ENCODE measurements at places on chromosomes 7 and 10.

GRCh38 chr7:116969371-116969902 is 16.1 kb downstream of the ST7 start:
- DNase-seq, result no peak

DNA sequence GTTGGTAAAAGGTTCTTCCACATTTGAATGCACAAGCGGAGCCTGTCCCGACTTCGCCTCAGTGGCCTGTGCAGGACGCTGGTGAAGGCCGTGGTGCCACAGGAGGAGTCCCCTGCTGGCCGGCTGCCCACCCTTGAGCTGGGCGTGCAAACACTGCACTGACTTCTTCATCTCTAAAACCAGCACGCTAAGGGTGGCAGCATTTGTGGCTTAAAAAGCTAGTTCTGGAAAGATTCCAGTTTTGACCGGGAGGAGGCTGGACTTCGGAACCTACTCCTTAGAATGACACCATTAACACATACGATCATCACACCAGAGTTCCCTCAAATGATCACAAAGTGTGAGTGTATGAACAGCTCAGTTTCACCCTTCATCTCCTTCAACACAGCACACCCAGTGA is 102.4 kb downstream of the SMURF1 start:
- no peak for DNase-seq

DNA sequence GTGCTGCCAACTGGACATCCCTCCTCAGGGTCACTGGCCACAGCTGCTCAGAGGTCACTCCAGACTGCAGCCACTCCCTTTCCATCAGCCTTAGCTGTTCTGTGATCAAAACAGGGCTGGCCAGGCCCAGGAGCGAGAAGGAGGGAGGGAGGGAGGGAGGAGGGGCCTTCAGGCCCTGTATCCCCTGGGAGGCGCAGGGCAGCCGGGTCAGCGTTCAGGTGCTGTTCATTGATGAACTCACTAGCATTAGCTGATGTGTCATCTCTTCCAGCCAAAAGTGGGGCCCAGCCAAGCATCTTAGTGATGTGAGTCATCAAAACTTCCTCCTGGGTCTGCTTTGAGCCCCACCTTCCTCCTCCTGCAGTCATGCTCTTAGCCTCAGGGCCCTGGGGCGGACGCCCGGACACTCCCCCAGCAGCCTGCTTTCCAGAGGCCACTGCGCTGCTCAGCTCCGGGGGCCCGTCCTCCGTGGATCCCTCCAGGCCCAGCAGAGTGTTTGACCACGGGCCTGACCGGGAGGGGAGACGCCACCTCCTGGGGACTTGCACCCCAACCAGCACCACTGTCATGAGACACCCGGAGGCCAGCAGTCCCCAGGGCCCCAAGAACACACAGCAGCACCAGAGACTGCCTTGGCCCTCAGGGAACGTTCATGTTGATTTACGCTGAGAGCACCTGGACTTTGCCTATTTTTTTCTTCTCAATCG is 149.2 kb downstream of the PRKAG2 start:
- peak; percentile 82 for DNase-seq

DNA sequence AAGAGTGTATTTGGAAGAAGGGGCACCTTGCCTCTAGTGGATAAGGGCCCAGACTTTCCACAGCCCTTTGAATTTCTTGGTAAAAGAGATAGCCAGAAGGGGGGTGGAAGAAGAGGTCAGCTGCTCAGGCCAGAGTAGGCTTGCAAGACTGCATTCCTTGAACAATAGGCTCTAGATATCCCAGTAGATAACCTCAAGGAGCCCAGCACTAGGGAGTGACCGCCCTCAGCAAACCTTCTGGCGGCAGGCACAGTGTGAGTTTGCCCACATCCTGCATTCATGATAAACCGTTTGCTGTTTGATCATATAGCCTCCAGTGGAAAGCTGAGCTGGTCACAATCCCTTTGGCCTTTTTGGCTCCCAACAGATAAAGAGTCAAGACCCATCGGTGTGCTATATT is 70.5 kb downstream of the NPY start:
- no peak for DNase-seq

DNA sequence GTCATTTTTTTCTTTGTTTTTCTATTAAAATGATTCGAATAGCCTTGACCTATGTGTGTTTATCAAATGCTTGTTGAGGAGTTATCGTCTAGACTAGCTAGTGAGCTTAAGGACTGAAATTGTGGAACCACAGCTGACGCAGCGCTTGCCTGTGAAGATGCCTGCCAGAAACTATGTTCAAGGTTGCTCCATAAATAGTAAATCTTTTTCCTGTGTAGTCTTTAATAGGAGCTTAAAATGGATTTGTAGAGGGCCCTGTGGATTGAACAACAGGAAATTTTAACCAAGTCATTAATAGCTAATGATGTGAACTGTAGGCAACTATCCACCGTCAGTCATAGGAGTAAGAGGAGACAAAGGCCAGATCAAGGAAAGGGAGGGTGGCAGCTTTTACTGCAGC is 145.1 kb downstream of the GNAI1 start:
- no peak for DNase-seq

DNA sequence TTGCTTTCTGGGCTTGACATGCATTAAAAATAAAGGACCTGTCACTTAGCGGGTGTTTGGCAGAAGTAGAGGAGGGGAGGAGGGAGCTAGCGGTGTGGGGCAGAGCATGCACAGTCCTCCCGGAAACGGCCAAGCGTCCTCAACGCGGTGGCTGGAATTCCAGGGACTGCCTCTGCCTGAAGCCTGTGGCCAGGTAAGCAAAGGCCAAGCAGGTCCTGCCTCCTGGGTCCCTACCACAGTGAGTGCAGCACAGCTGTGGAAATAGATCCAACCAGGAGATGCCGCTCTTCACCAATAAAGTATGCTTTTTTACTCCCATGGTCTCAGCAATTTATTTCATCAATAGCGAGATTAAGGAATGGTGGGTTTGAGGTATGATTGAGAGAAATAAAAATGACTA is 323.4 kb downstream of the WDR37 start:
- DNase-seq, result peak; percentile 31

GRCh38 chr7:153835103-153835502 is 217.1 kb upstream of the DPP6 start:
- DNase-seq, result no peak

DNA sequence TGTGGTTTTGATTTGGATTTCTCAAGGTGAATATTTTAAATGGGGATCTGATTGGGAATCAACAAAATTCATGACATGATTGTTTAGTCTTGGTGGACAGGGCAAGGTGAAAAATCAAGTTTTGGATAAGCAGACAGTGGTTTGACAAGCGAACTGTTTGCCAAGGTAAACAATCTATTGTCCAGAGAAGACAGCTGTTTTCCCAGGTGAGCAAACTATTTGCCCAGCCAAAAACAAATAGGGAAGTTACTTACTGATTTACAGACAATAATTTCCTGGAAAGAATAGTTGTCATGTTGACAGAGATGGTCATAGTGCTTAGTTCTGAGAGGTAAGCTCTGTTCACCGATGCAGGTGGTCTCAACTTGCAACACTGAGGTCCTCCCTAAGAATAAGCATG is 94.0 kb upstream of the STEAP1B start:
- DNase-seq, result no peak

- no peak for DNase-seq
Measured at GRCh38 chr10:124596962-124597845, 135.6 kb downstream of the LHPP start.
